ENCODE measurements at places on chromosomes 7 and 10.

DNA sequence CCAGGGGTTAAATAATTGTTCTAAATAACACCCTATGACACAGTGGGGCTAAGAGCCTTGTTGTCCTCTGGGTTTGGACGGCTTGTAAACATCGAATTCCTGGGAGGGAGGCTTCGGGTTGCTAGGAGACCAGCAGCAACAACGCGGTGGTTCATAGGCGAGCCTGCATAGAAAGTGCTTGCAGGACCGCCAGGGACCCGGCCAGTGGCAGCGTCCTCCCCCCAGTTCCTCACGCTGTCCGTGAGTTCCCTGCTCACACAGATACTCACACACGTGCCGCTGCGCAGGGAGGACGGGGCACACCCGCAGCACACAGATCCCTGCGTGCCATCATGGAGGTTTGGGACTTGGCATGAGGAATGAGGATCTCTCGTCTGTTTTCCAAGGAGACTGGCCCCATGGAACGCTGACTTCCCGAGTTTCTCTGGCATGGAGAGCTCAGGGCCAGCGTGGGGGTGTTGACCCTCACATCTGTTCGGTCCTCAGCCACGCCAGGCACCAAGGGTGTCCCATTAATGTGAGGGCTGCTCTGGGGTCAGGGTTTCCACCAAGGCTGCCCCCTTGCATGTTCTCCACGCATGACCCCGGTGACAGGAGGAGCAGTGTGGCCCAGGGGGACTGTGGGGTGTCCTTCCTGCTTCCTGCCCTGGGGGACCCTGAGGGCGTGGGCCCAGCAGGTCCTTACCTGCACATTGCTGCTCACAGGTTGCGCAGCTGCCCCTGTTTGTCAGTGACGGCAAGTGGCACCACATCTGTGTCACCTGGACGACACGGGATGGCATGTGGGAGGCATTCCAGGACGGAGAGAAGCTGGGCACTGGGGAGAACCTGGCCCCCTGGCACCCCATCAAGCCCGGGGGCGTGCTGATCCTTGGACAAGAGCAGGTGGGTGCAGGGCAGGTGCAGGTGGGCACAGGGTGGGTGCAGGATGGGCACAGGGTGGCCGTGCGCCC, 9.7 kb downstream of the NPTX2 start:
- H3K4me1 ChIP-seq, result peaks cover 13% of the 10 kb centered on the region
- DNase-seq, result no peak
- H3K4me3 ChIP-seq, result no peak overlapping the region
- H3K27me3 ChIP-seq, result no peaks in the 10 kb centered on the region
- no peaks in the 10 kb centered on the region for H3K36me3 ChIP-seq

DNA sequence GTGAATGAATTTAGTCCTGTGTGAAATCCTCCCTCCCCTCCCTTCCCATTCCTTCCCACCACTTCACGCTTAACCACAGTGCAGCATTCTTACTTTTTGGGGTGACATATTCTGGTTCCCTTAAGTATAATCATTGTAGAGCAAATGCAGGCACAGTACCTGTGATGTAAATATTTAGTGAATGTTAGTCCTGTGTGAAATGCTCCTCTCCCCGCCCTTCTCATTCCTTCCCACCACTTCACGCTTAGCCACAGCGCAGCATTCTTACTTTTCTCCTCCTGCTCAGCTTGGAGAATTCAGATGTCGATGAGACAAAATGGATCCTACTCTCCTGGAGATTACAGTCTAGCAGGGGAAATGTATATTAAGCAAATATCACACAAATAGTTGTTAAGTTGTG, 258.8 kb downstream of the EXOC4 start:
- no peak overlapping the region for H3K4me3 ChIP-seq
- no peaks in the 10 kb centered on the region for H3K27me3 ChIP-seq
- DNase-seq, result no peak
- H3K27ac ChIP-seq, result no peak overlapping the region
- no peaks in the 10 kb centered on the region for H3K4me1 ChIP-seq
- H3K36me3 ChIP-seq, result peaks cover 6% of the 10 kb centered on the region

DNA sequence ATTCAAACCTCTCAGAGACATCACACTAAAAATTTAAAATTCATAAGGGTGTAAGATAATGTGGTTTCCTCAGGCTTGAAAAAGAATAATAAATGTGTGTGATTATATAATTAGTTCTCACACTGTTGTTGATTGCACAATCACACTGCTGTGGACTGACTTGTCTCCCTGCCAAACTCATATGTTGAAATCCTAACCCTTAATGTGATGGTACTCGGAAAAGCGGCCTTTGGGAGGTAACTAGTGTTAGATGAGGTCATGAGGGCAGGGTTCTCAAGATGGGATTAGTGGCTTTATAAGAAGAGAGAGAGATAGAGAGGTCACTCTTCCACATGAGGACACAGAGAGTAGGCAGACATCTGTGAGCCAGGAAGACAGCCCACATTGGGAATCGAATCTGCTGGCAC, 128.5 kb upstream of the COL1A2 start:
- no peaks in the 10 kb centered on the region for H3K27me3 ChIP-seq
- DNase-seq, result no peak
- H3K4me1 ChIP-seq, result no peaks in the 10 kb centered on the region
- no peak overlapping the region for H3K27ac ChIP-seq
- no peak overlapping the region for H3K4me3 ChIP-seq

DNA sequence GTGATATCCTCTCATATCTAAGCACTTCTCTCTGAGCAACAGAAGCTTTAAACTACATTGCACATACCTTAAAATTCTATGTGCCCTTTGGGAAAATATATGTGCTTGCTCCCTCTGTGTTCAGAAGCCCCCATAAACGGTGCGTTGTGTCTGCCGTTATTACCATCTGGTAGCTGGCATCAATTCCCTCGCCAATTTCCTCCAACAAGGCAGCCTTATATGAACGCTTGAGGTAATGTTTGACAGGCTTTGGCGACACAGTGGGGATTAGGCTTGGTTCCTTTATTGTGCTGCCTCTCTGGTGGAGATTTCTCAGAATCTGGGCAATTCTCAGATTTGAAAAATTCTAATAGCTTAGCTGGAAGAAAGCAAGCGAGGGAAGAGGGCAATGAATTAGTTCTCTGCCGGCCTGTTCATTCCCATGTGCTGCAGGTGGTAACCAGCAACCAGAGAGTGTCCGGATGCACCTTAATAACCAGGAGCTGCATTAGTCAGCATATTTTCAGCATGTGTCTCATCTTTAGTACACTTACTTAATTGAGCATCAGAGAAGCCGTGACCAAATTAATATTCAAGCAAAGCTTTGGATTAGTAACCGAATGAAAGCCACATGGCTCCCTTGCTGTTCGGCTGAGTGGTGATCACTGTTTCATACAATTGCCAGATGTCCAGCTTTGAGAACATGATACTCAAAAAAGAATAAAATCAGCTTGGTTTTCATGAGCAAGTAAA, 7.3 kb upstream of the PPP1R17 start:
- no peak for DNase-seq
- no peaks in the 10 kb centered on the region for H3K36me3 ChIP-seq
- H3K27me3 ChIP-seq, result no peaks in the 10 kb centered on the region
- H3K4me3 ChIP-seq, result no peak overlapping the region
- no peaks in the 10 kb centered on the region for H3K4me1 ChIP-seq
